Hematopoietic multipotent progenitor cell (in vitro differentiated cells): ENCODE measurements at places on chromosomes 11 and 22.
A peak's percentile ranks its signal among the peaks of the same experiment; 100 is the strongest.

DNA sequence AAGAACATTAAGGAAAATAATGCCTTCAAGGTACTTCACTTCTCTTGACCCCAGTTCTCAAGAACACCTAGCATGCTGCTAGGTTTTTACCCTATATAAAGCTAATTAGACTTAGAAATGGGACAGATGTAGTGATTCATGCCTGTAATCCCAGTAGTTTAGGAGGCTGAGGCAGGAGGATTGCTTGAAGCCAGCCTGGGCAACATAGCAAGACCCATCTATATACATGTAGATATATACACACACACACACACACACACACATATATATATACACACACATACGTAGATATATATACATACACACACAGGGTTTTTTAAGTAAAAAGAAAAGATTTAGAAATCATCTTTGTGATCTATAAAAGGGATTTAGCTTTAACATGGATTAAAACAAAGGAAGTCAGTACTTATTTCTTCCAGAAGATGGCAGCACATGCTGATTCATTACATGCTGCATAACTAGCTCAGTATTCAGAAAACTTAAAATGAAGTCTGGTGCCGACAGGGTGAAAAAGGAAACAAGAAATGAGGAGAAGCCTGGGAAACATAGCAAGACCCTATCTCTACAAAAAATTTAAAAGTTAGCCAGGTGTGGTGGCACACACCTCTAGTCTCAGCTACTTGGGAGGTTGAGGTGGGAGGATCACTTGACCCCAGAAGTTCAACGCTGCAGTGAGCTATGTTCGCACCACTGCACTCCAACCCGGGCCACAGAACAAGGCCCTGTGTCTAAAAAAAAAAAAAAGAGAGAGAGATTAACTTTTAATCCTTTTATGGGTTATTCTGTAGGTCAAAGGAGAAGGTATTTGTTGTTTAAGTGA, 28.5 kb upstream of the RBX1 start:
- DNase-seq = peak; percentile 46

DNA sequence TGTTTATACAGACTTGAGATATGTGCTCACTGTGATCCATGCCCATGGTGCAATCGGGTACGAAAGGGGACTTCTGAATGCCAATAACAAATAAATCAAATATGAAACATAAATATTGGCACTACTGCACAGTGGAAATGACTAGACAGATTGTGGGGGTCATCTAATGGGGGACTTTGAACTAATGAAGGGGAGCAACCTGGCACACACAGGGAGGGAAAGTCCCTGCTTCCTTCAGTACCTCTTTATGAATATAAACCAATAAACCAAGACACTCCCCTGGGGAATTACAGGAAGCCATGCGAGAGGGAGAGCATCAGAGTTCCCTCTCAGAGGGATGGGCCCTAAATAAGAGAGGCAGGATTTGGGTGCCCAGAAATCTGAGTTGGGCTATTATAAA, 21.1 kb downstream of the MIF start:
- no peak for DNase-seq

GRCh38 chr22:21033895-21034294, 1.5 kb upstream of the SLC7A4 start:
- DNase-seq = no peak

DNA sequence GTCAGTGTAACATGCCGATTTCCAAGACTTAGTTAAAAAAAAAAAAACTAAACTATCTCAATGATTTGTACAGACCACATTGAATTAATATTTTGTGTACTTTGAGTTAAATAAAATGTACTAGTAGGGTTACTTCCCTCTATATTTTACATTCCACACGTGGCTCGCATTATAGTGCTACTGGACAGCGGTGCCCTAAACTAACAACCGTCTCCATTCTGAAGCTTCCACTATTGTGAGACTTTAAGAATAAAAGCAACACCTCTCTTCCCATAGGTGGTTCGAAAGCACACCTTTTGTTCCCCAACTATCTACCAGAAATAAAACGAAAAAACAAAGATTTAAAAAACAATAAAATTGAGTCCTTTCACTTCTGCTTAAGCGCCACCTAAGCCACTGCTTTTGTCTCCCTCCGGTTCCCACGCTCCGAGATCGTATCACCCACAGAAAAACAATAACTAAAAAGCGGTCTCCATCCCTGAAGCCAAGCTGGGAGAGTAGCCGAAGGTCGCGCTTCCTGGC, 380 bp upstream of the TTC17 start:
- DNase-seq = no peak

DNA sequence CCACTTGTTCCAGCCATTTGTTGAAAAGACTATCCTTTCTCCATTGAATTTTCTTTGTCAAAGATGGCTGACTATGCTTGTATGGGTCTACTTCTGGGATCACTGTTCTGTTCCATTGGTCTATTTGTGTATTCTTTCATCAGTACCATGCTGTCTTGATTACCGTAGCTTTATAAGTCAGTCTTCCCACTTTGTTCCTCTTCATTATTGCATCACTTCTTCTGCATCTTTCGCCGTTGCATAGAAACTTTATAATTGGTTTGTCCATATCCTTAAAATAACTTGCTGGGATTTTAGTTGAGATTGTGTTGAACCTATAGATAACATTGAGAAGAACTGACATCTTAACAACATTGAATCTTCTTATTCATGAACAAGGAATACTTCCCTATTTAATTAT, 598.8 kb downstream of the TBC1D22A start:
- DNase-seq = no peak
